ENCODE measurements at places on chromosomes 1 and 21.

GRCh38 chr1:167465743-167466142 is 52.6 kb downstream of the CD247 start:
- no peak for DNase-seq

GRCh38 chr1:98439471-98439870 is 222.1 kb upstream of the SNX7 start:
- no peak for DNase-seq

DNA sequence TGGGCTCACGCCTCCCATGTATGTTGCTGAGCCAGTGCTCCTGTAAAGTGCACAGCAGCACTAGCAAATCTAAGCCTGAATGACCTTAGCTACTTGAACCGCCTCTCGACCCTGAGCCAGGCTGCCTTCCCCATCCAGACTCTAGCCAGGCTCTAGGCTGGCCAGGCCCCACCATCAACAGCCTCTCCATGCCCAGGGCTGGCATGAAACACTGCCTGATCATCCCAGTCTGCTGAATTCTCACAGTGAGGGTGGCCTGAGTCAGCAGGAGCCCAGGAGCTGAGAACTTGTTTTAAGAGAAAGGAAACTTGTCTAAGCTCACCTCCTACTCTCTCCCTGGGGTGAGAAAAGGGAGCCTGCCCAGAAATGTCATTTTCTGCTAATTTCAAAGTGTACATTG is 733.3 kb downstream of the PTPRU start:
- no peak for DNase-seq

DNA sequence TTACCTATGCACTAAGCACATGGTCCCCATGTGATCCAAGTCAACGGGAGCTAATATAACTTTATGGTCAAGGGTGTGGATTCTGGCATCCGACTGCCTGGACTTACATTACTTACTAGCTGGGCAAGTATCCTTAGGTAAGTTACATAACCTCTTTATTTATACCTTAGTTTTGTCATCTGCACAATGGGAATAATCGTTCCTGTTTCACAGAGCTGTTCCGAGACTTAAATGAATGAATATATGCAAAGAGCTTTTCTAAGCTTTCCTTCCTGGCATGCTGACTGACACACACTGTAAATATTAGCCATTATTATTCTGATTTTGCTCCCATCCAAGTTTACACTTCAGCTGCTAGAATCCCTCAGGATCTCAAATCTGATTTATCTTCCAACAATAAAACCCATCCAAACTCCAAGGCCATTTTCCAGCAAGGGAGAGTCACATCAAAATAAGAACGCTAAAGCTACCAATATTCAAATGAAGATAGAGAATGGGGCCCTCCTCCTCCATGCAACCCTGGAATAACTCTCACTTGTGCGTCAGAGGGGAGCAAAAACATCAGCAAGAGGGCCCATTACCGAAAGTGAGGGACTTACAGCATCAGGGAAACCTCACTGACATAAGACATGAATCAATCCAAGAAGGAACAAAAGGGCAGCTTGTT is 115.6 kb upstream of the KAZN start:
- no peak for DNase-seq

DNA sequence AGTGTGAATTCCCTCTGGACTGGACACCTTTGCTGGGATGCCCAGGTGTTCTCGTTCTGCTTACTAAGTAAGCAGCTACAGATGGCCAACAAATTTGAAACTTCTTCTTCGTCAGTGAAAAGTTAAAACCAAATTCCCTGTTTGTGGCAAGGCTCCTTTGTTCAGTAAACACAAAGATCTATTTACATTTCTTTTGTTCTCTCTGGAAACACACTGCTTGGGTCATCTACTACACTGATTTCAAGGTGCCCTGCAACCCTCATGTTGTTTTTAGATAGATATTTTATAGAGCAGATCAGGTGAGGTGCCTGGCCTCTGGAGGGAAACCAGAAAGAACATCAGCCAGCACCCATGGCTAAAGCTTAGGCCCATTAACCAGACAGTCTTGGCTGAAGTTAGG is 157.2 kb upstream of the UBE2U start:
- DNase-seq: no peak

All from activated T-cell treated with anti-CD3 and anti-CD28 coated beads for 4 hours (primary cell).